WTC11 (cell line): ENCODE measurements at places on chromosomes 3 and 15. TPM values are rescaled to one million over a fixed set of nuclear protein-coding genes. Genes with fewer than 3 reads are reported as not detected.

SLC33A1 gene
- 19.8 to 24.9 TPM (median 21.6 TPM) in 3 replicates for total RNA-seq

TEX55 gene
- not detected in 3 replicates for total RNA-seq

CLDN16 gene
- not detected in 3 replicates for total RNA-seq

NPAP1 gene
- 0.11 to 0.13 TPM (median 0.11 TPM) in 3 replicates for total RNA-seq

CHST2 gene
- total RNA-seq, result 13.2 to 17.3 TPM (median 13.4 TPM) in 3 replicates

ITIH1 gene
- total RNA-seq, result 0.26 to 0.69 TPM (median 0.50 TPM) in 3 replicates

MYO5C gene
- 22.5 to 25.3 TPM (median 22.9 TPM) in 3 replicates for total RNA-seq

TGM5 gene
- total RNA-seq, result not detected in 3 replicates

SLMAP gene
- 75.5 to 79.5 TPM (median 78.3 TPM) in 3 replicates for total RNA-seq

DNA sequence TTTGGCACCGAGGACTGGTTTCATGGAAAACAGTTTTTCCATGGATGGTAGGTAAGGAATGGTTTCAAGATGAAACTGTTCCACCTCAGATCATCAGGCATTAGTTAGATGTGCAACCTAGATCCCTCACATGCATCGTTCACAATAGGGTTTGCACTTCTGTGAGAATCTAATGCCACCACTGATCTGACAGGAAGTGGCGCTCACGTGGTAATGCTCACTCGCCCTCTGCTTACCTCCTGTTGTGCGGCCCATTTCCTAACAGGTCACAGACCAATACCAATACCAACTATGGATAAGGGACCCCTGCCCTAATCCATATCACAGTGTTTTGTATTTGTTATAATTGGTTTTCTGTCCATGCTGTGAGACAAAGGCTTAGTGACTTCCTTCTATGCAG is 58.9 kb downstream of the SLMAP start:
- H3K4me3 ChIP-seq, result no peak overlapping the region
- no peak overlapping the region for H3K27ac ChIP-seq
- peaks cover 14% of the 10 kb centered on the region for H3K4me1 ChIP-seq
- H3K36me3 ChIP-seq, result no peaks in the 10 kb centered on the region
- H3K27me3 ChIP-seq, result no peaks in the 10 kb centered on the region

- H3K4me1 ChIP-seq, result no peaks in the 10 kb centered on the region
- H3K27ac ChIP-seq, result no peak overlapping the region
- H3K4me3 ChIP-seq, result no peak overlapping the region
- no peak for DNase-seq
- peaks cover 17% of the 10 kb centered on the region for H3K36me3 ChIP-seq
- peaks cover 4% of the 10 kb centered on the region; the same call in 1 of the 2 replicates for H3K27me3 ChIP-seq
Observed at GRCh38 chr3:3260870-3261269, 81.4 kb upstream of the CRBN start.

GRCh38 chr3:107825556-107825955 is 265.3 kb downstream of the CD47 start:
- DNase-seq, result no peak
- H3K36me3 ChIP-seq, result no peaks in the 10 kb centered on the region
- H3K27me3 ChIP-seq, result no peaks in the 10 kb centered on the region; the same call in 1 of the 2 replicates
- no peak overlapping the region for H3K4me3 ChIP-seq
- peaks cover 4% of the 10 kb centered on the region; the same call in 1 of the 2 replicates for H3K4me1 ChIP-seq
- no peak overlapping the region for H3K27ac ChIP-seq

DNA sequence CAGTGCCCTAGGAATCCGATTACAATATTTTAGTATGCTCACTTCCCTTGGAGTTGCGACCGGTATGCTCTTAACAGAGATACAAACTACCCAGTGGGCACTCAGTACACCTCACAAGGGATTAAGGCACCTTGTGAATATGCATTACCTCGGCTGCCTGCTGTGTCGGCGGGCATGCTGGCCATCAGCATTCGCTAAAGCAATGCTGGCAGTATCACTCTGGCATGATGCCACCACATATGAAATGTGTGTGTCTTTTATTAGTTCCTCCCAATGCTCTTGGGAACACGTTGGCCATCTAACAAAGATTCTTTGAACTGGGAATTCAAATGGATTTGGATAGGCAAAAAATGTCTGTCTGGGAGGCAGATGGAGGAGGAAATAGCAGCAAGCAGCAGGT is 67.4 kb upstream of the FOXB1 start:
- no peak for DNase-seq
- H3K4me1 ChIP-seq, result peaks cover 50% of the 10 kb centered on the region
- H3K36me3 ChIP-seq, result no peaks in the 10 kb centered on the region
- no peak overlapping the region for H3K27ac ChIP-seq
- H3K4me3 ChIP-seq, result no peak overlapping the region
- no peaks in the 10 kb centered on the region; the same call in 1 of the 2 replicates for H3K27me3 ChIP-seq

DNA sequence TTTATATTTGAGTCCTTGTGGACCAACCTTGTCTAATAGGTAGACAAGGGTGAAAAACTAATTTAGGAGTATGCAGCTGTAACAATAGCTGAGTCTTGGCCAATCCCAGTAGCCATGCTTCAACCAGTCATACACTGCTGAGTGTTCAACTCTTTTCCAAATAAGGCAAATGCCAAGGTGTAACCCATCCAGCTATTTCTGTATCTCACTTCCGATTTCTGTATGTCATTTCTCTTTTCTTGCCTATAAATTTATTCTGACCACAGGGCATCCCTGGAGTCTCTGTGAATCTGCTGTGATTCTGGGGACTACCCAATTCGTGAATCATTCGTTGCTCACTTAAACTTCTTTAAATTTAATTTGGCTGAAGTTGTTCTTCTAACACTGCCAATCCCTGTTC is 93.2 kb downstream of the MAGI1 start:
- H3K36me3 ChIP-seq, result no peaks in the 10 kb centered on the region
- DNase-seq, result no peak
- H3K27ac ChIP-seq, result no peak overlapping the region
- peaks cover 69% of the 10 kb centered on the region for H3K4me1 ChIP-seq
- H3K4me3 ChIP-seq, result no peak overlapping the region
- H3K27me3 ChIP-seq, result peaks cover 31% of the 10 kb centered on the region

GRCh38 chr3:119733812-119734211 is 31.0 kb downstream of the CFAP91 start:
- no peak for DNase-seq
- H3K27me3 ChIP-seq, result no peaks in the 10 kb centered on the region
- no peak overlapping the region for H3K27ac ChIP-seq
- H3K36me3 ChIP-seq, result no peaks in the 10 kb centered on the region

DNA sequence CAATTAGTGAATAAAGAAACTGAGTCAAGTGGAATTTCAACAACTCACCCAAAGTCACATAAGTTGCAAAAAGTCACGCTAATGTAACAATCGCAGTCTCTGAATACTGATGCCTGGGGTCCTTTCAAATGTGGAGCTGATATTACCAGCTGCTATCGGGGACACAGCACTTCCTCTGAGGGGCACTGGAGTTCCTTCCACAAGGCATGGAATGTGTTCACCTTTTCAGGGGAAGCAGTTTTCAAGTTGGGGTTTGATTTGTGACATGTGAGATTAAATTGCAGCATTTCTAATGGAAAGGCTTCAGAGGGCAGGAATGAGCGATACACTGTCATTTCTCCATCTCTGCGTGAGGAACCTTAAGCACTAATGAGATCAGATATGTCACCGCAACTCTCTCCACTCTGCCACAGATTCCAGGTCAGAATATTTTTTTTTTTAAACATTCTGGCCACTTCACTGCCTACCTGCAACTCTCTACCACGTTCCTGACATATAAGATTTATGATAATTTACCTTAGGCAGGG is 807.2 kb upstream of the CFAP20DC start:
- H3K4me1 ChIP-seq, result peaks cover 5% of the 10 kb centered on the region
- no peak overlapping the region for H3K27ac ChIP-seq
- H3K4me3 ChIP-seq, result no peak overlapping the region
- H3K27me3 ChIP-seq, result no peaks in the 10 kb centered on the region

DNA sequence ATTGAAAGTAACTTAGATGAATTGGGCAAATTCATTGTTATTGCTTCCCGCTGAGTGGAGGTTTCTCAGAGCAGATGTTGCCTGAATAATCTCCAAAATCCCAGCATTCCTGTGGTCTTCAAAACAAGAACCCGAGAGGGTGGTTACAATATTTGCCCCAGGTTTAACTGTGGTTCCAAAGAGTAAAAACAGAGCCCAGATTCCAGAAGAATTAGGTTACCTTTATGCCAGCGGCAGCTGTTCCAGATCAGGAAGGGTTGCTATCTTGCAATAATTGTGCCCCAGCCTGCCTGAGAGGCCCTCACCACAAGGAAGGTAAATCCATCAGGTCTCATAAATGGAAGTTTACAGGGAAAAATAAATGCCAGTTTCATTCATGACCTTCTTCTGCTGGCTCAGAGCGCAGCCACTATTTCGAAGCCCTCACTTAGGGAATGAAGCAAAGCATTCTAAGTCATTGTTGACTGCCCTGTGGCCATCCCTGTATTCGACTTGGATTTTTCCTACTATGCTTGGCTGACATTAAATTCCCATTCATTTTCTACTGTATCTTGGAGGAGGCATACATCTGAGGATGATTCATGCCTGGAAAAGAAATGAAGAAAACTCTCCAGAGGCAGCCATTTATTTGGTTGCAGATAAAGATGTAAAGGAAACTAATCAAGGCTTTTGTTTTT is 54.6 kb downstream of the SSUH2 start:
- no peaks in the 10 kb centered on the region for H3K27me3 ChIP-seq
- H3K4me3 ChIP-seq, result no peak overlapping the region
- H3K4me1 ChIP-seq, result 0 out of 2 replicates have a peak, but pooled peaks cover 4% of the 10 kb centered on the region
- no peaks in the 10 kb centered on the region for H3K36me3 ChIP-seq

DNA sequence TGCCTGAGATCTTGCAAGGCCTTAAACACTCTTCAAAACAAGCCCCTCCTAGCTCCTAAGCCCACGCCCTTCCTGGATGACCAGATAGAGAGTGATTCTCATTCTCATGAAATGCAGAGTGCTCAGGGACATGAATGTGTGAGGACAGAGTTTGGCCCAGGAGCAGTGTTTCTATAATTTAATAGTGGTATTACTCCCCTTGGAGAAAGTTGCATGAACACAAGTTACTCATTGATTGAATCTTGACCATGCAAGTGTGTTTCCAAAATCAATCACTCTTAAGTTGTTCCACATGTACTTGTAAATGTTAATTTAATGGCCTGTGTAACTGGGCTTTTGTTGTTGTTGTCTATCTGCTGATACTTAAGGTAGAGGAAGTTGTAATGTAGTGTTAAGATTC is 181.6 kb downstream of the ADAMTSL3 start:
- H3K36me3 ChIP-seq, result no peaks in the 10 kb centered on the region
- no peak overlapping the region for H3K4me3 ChIP-seq
- H3K27ac ChIP-seq, result no peak overlapping the region
- no peaks in the 10 kb centered on the region for H3K27me3 ChIP-seq

DNA sequence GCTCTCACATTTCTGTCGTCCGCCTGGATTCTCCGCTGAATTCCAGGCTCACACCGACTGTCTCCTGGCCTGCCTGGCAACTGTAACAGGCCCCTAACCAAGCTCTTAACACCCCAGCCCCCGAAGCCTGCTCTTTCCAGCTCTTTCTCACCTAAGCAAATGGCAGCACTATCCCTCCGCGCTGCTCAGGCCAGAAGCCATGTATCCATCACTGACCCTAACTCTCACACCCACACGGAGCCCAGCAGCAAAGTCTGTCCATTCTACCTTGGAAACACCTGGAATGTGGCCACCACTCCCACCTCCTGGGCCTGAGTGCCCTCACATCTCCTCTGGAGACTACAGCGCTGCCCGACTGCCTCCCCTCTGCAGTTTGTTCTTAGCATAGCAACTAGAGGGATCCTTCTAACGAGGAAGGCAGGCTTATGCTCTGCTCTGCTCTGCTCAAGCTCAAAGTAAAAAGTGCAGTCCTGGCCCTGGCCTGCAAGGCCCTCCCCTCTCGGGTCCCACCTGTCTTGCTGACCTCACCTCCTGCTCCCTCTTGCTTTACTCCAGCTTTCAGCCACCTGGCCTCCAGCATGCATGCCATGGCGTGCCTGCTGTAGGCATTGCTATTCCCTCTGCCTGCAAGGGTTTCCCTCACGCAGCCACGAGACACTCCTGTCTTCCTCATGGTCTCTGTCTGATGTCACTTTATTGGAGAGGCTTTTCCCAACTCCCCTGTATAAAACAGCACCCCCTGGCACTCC is 27.2 kb downstream of the FEM1B start:
- peak; percentile 46 for DNase-seq
- no peaks in the 10 kb centered on the region for H3K27me3 ChIP-seq
- no peaks in the 10 kb centered on the region for H3K36me3 ChIP-seq
- peaks cover 39% of the 10 kb centered on the region for H3K4me1 ChIP-seq
- H3K4me3 ChIP-seq, result no peak overlapping the region
- H3K27ac ChIP-seq, result peak overlapping the region; percentile 55

DNA sequence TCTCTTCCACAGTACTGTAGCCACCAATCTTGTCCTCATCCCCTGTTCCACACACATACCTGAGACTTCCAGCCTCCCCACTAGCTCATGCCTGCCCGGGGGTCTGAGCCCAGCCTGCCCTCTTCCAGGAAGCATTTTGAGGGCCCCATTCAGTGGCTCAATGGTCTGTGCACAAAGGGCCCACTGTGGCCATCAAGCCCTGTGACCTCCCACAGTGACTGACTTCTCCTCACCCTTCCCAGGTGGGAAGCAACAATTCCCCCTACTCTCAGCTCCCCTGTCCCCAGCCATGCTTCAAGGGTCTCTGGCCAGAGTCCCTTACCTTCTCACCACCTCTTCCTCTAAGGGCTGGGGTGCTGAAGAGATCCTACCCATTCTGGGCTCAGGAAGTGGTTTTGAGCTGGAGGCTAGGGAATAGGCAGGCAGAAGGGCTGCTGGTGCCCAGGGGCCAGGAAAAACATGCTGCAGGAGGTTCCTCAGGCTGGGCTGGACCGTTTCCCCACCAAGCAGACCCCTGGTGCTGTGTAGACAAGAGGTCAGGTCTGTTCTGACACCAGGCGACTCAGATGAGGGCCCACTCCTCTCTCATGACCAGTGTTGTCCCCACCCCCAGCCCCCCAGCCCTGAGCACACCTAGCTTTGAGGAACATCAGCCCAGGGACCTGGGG is 3.0 kb upstream of the KLF15 start:
- H3K36me3 ChIP-seq, result peaks cover 15% of the 10 kb centered on the region; the same call in 1 of the 2 replicates
- peaks cover 30% of the 10 kb centered on the region for H3K27me3 ChIP-seq
- no peak overlapping the region for H3K4me3 ChIP-seq
- no peak for DNase-seq
- H3K27ac ChIP-seq, result no peak overlapping the region

DNA sequence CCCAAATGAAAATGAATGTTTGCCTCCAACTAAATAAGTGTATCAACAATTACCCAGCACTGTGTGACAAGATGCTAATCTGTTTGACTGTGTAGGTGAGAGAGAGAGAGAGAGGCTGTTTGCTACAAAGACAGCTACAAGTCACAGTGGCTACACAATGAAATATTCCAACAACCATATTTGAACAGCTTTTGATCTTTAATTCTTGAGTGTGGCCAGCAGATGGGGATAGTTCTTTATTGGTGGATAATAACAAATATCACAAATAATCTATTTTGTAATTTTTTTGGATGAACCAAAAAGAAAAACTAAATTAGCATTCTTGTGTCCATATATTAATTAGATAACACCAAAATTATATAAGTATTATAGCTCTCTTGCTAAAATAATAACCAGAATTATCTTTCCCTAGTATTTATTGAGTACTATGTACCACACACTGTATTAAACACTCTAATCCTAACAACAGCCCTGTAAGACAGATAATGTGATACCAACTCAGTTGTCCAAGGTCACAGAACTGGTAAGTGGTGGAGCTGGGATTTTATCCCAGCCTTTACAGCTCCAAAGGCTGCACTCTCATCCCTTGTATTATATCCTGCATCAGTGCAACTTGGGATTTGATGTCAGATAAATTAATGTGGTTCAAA is 61.9 kb upstream of the C3orf80 start:
- H3K4me3 ChIP-seq, result no peak overlapping the region
- H3K4me1 ChIP-seq, result peaks cover 36% of the 10 kb centered on the region
- no peak overlapping the region; the same call in 1 of the 2 replicates for H3K27ac ChIP-seq
- H3K27me3 ChIP-seq, result no peaks in the 10 kb centered on the region
- no peak for DNase-seq

- no peak overlapping the region for H3K4me3 ChIP-seq
- peaks cover 6% of the 10 kb centered on the region for H3K4me1 ChIP-seq
Observed at GRCh38 chr3:135487261-135487660, 478.3 kb upstream of the PPP2R3A start.

- DNase-seq, result no peak
- H3K36me3 ChIP-seq, result peaks cover 31% of the 10 kb centered on the region
Observed at GRCh38 chr3:3281024-3281423, 101.5 kb upstream of the CRBN start.
